ENCODE measurements at places on chromosomes 12 and 14.

- no peak for DNase-seq
Measured at GRCh38 chr12:122486805-122487426, 13.8 kb downstream of the ZCCHC8 start.

- DNase-seq = no peak
Measured at GRCh38 chr12:13692332-13692731, 289.1 kb downstream of the GRIN2B start.

DNA sequence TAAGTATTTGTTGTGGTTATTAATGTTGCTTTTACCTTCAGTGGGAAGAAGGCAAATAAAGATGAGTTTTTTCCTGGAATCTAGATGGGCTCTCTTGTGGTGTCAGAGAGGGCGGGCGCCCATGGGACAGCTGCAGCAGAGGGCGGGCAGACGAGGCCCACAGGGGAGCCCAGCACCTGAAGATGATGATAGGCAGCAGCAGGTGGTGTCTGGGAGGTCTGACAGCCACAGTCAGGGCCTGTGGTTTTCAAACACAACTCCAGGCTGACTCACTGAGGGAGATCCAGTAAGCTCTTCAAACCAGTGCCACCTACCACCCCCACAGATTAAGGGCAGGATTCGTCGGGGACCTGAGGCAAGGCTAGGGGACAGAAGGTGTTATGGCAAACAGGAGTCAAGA is 42.8 kb downstream of the NKX2-1 start:
- DNase-seq = no peak

DNA sequence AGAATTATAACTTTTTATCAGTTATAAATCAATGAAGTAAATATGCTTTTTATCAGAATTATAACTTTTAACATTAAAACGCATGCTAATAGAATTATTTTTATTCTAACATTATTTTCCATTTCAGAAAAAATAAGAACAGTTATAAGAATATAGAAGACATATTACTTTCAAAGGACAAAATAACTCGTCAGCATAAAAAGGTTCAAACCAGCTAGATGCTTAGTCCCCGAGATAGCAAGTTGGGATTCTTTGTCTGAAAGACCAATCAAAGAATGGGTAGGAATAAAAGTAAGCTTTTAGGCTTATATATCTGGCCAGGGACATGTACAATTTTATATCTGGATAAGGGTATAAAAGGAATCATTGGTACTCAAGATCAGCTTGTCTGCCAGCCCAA is 66.0 kb downstream of the GPR137C start:
- DNase-seq = no peak

- DNase-seq = no peak
Measured at GRCh38 chr12:70449074-70449752, 83.1 kb downstream of the KCNMB4 start.

DNA sequence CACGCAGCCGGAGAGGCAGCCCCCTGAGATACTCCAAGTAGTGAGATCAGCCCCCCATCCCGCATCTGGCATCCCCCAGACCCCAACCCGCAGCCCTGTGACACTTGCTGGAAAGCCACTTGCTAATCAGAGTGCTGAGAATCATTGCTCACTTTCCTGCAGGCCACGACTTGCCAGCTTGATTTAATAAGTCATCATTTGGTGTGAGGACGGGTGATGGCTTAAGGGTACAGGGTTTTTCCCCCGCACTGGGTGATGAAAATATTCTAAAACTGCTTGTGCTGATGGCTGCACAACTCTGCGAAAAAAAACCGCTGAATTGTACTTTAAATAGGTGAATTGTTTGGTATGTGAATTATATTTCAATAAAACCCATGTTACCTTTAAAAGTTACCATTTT is 171.2 kb downstream of the FOXN3 start:
- peak; percentile 14 for DNase-seq

GRCh38 chr12:110246636-110247339 is 34.3 kb upstream of the ATP2A2 start:
- no peak for DNase-seq

GRCh38 chr12:51217133-51217967 is 512 bp downstream of the POU6F1 start:
- peak; percentile 74 for DNase-seq

DNA sequence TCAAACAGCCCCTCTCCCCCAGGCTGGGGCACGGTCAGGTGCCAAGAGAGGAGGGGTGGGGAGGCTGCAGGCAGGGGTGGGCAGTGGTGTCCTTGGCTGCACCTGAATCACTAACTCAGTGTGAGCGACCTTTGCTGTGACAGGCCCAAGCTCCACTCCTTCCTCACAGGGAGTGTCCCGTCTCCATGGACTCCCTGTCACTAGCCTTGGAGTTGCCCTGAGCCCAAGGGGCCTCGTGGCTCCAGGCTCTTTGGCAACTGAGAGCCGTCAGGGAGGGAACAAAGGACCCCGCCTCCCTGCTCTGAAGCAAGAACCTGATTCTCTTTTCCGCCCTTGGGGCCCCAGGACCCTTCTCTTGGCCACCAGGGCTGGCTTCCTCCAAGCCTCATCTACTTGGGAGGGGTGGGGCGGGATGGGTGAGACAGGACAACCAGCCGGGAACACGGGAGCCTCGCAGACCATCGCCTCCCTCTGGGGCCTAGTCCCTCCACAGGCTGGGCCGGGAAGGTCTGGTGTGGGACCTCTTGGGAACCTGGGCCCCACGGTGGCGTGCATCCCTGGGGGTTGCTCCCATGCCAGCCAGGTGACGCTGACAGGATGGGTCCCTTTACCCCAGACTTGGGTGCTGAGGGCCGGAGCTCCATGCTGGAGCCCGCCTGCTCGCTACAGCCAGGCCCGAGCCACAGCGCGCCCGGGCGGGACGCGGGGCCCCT is 935 bp upstream of the ADSS1 start:
- no peak for DNase-seq

- no peak for DNase-seq
Measured at GRCh38 chr12:26512213-26512612, 316.8 kb downstream of the SSPN start.

DNA sequence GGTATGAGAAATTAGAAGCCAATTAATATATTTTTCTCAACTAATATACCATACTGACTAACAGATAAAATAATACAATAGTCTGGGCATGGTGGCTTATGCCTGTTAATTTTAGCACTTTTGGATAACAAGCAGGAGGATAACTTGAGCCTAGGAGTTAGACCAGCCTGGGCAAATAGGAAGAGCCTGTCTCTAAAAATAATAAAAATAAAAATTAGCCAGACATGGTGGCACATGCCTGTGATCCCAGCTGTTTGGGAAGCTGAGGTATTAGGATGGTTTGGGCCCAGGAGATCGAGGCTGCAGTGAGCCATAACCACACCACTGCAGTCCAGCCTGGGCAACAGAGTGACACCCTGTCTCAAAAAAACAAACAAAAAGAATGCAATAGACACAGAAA is 24.7 kb downstream of the KLHDC2 start:
- no peak for DNase-seq
